Heart right ventricle (tissue), 16 donors: ENCODE measurements at places on chromosomes 3 and 15. TPM values are rescaled to one million over a fixed set of nuclear protein-coding genes. Genes with fewer than 3 reads are reported as not detected.

Gene LDHAL6B
- total RNA-seq, result not detected

- no peak overlapping the region for H3K4me3 ChIP-seq
- H3K27ac ChIP-seq, result no peak overlapping the region
- no peaks in the 10 kb centered on the region for H3K27me3 ChIP-seq
- H3K36me3 ChIP-seq, result no peaks in the 10 kb centered on the region
- no peak for DNase-seq
These were observed 98.6 kb upstream of the KLF13 start for GRCh38 chr15:31228011-31228484.

Gene PLCL2
- 59.0 TPM for total RNA-seq

Gene SLCO2A1
- total RNA-seq, result 7.8 TPM

Gene UROC1
- not detected for total RNA-seq

GRCh38 chr3:23981136-23981535 lies 36.0 kb downstream of the NR1D2 start:
- no peak overlapping the region for H3K4me3 ChIP-seq
- H3K4me1 ChIP-seq, result peaks cover 15% of the 10 kb centered on the region
- peak; percentile 23 for DNase-seq
- no peak overlapping the region for H3K27ac ChIP-seq
- H3K27me3 ChIP-seq, result no peaks in the 10 kb centered on the region

DNA sequence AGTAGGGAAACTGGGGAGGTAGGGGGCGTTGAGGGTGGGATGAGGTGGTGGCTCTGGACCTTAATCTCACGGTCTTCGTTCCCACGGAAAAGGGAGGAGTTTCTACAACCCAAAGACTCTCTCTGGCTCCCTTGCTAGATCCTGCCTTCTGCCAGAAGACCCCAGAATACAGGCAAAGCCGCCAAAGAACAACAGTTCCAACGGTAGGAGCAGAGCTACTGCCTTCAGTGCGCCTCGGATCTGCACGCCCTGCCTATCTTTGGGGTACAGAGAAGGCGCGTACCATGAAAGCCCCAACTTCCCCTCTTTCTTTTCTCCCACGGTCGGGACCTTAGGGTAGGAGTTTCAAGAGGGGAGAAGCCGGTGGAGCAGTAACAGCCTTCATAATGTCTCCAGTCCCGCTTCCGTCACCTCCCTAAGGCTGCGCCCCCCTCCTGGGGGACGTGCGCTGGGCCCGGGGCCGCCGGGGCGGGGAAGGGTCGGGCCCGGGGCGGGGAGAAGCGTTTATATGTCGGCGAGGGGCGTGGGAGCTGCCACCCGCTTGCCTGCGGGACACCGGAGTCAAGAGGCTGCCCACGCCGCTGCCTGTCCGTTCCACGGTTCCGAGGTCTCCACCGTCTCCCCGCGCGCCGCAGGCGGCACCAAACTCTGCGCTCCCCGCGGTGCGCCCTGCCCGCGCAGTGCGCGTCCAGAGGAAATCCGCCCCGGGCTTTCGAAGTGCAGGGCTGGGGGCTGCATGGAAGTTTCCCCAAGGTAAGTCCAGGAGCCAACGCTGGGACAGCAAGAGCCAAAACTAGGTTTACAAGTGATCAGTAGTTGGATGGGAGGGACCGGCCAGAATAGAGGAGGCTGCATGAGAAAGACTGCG lies at the start of gene COL6A6:
COL6A6 (plus strand) TSS at position 533 of the 868 bp plus-strand sequence. CDS start 43,188 bp downstream, outside the sequence.
- H3K4me1 ChIP-seq, result peaks cover 6% of the 10 kb centered on the region
- H3K27me3 ChIP-seq, result no peaks in the 10 kb centered on the region
- peak within 1 kb of the TSS; percentile 40 for H3K4me3 ChIP-seq
- no peak for DNase-seq

Gene LACTB
- total RNA-seq, result 27.2 TPM

Gene TNNC1
- 8,340 TPM for total RNA-seq

GRCh38 chr3:108359011-108359410 lies 62.7 kb downstream of the HHLA2 start:
- H3K36me3 ChIP-seq, result no peaks in the 10 kb centered on the region
- no peaks in the 10 kb centered on the region for H3K4me1 ChIP-seq
- no peak overlapping the region for H3K4me3 ChIP-seq
- DNase-seq, result no peak
- H3K27ac ChIP-seq, result no peak overlapping the region

Gene ACAN
- 0.08 TPM for total RNA-seq

DNA sequence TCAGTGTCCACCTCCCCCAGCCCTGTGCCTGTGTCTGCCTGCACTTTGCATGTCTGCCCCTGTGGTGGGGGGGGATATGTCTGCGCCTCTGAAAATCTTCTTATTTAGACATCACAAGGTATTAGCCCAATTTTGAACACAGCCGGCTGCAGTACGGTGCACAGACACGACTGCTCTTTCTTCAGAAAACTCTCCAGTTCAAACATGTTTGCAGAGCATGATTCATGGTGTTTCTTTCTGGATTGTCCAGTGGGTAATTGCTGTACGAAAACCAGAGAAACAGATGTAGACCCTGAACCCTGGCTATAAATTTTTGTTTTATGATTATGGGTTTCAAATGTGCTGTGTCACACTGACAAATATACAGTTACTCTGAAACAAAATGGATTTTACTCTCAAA lies 3.4 kb upstream of the RARB start:
- H3K36me3 ChIP-seq, result no peaks in the 10 kb centered on the region
- H3K4me1 ChIP-seq, result peaks cover 5% of the 10 kb centered on the region
- no peak overlapping the region for H3K27ac ChIP-seq
- no peaks in the 10 kb centered on the region for H3K27me3 ChIP-seq
- no peak overlapping the region for H3K4me3 ChIP-seq

DNA sequence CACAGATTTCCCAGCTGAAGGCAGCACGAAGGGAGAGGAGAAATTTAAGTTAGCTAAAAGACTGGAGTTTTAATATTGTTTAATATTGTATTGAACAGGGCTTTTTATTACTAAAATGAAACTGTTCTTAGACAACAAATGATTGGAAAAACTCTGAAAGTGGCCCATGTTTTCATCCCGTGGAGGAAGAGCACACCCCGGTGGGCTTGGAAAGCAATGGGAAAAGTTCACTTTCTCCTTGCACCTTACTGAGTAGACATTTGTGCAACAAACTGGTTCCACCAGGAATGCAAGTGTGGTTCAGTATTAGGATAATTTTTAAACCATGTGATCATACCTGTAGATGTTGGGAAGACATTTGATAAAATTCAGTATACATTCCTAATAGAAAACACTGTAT lies 8.2 kb upstream of the ESYT3 start:
- H3K36me3 ChIP-seq, result no peaks in the 10 kb centered on the region
- DNase-seq, result no peak
- no peak overlapping the region for H3K4me3 ChIP-seq
- peaks cover 2% of the 10 kb centered on the region for H3K27me3 ChIP-seq
- no peak overlapping the region for H3K27ac ChIP-seq

DNA sequence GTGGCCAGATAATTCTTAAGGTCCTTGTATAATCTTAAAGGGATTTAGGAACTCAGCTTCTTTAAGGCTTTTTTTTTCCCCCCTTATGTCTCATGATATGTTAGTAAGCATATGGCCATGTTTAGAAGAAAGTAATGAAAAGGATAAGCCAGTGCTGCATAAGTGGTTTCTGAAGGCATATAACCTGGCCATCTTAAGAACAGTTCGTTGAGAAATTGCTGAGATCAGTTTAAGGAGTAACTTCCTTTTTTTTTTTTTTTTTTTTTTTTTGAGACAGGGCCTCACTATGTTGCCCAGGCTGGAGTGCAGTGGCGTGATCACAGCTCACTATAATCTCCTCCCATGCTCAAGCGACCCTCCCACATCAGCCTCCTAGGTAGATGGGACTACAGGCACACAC lies 51.7 kb downstream of the UBE2E2 start:
- H3K27ac ChIP-seq, result no peak overlapping the region
- no peak for DNase-seq
- no peak overlapping the region for H3K4me3 ChIP-seq
- no peaks in the 10 kb centered on the region for H3K36me3 ChIP-seq
- no peaks in the 10 kb centered on the region for H3K4me1 ChIP-seq

- DNase-seq, result no peak
- no peaks in the 10 kb centered on the region for H3K27me3 ChIP-seq
- no peaks in the 10 kb centered on the region for H3K4me1 ChIP-seq
- H3K36me3 ChIP-seq, result no peaks in the 10 kb centered on the region
These were observed 504.9 kb upstream of the SEMA6D start for GRCh38 chr15:47212222-47213010.

Gene AQP9
- total RNA-seq, result 3.2 TPM

Gene PSMD2
- 230 TPM for total RNA-seq

Gene DUOXA1
- total RNA-seq, result 0.35 TPM

- H3K4me3 ChIP-seq, result no peak overlapping the region
- no peaks in the 10 kb centered on the region for H3K27me3 ChIP-seq
- DNase-seq, result no peak
- H3K27ac ChIP-seq, result peak overlapping the region; percentile 55
These were observed 14.4 kb downstream of the DAG1 start for GRCh38 chr3:49484471-49484870.

DNA sequence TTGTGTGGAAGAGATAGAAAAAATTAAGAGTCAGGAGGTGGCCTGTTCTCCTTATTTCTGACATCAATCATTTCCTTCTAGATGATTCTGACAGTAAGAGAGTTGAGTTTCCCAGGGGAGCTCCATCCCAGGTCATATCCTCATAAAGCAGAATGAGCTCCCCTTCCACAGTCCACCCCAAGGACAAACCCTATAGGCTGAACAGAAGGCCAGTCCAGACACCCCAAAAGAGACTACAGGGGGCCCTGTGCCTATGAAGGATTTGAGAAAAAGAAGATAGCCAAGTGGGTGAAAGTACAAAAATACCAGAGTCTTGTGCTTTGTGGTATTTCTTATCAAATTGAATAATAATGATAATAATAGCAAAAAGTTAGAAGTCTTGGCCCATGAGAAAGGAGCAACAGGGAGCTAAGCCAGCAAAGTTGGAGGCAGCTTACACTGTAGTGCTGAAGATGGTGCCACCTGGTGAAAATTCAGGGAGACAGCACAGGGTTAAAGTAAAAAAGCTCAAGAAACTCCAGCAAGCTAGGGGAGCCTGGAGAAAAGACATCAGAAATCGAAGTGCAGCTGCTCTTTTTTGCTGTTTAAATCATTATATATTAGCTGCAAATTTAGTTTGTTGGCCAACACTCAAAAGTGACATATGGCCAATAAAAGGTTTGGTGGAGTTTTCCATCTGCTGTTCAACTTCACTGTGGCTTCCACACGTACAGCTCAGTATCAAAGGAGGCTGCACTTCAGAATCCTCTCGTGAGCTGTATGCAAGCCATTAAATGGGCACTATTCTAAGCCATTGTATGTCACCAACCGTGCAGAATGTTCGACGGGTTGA lies 35.8 kb upstream of the SLC24A5 start:
- no peak overlapping the region for H3K27ac ChIP-seq
- H3K4me3 ChIP-seq, result no peak overlapping the region
- no peaks in the 10 kb centered on the region for H3K36me3 ChIP-seq
- no peak for DNase-seq
- no peaks in the 10 kb centered on the region for H3K4me1 ChIP-seq

DNA sequence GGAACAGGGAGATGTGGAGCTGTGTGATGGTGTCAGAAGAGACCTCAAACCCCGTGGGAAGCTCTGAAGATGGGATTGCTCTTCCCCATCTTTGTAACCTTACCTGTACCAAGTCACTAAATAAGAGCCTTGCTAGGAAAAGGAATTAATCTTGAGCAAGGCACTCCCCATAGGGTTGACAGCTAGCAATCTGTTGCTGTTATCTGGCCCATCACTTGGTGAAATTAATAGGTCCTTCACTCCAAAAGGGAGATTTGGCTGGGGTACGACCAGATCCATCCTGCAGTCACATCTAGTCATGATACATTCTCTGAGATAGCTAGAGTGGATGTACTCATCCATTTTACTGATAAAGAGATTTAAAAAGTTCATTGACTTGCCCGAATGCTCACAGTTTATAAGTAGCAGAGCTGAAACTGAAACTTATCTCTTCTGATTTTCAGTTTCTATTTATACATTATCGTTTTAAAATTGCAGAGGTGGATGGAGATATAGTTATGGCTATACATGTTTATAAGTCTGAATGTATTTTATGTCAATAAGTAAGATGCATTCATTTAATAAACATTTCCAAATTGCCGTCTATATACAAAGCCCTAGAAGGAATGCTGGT lies 299.1 kb upstream of the MCTP2 start:
- no peaks in the 10 kb centered on the region for H3K27me3 ChIP-seq
- no peak overlapping the region for H3K4me3 ChIP-seq
- no peaks in the 10 kb centered on the region for H3K4me1 ChIP-seq
- DNase-seq, result no peak
- no peak overlapping the region for H3K27ac ChIP-seq
- no peaks in the 10 kb centered on the region for H3K36me3 ChIP-seq

DNA sequence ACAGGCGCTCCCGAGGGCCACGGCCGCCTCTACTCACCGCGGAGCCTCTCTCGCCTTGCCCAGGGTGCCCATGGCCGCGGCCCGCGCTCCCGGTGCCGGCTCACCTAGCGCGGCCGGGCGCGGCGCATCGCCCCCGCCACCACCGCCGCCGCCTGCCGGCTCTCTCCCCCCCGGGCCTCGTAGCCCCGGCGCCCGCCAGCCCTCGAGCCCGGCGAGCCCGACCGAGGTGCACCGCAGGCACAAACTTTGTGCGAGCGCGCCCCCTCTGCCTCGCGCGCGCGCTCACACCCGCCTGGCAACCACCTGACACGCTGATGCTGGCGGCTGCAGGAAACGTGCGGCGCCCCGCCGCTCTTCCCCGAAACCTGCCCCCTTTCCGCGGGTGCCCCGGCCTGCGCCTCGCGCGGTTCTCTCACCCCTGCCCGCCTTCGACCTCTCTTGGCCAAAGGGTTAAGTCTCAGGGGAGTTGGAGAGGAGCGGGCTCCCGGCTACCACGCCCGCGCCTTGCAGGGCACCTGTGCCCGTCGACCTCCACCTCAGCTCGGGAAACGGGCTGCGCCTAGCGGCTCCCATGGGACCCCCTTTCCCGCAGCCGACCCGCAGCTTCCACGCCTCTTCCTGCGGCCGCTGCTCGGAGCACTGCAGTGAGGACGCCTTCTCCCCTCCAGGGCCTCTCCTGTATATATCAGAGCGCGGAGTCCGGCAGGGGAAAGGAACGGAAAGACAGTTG lies at the start of gene RASGRP1:
RASGRP1 (minus strand) TSS at position 258 of the 730 bp plus-strand sequence; CDS start at position 72, 186 bp downstream.
- peak within 1 kb of the TSS; percentile 57 for H3K4me3 ChIP-seq
- DNase-seq, result peak; percentile 24
- H3K27ac ChIP-seq, result peak within 1 kb of the TSS; percentile 90
- H3K27me3 ChIP-seq, result peaks cover 10% of the 10 kb centered on the region

Gene STRIT1
- total RNA-seq, result not detected

DNA sequence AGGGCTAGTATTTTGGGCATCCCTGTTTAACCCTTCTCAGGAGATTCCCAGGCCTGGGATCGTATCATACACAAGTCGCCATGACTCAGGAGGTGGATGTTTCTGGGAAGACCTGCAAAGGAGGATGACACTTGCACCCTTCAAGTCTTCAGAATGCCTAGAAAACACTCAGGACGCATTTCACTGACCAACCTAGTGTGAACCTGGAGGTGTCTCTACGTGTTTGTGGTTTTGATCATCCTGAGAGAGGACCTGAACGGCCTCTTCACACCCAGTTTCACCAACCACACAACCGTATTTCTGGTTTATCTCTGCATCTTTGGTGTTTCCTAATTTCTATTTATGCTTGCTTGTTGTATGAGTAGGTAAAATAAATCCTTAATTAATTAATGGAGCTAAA lies 2.8 kb upstream of the CLDND1 start:
- H3K4me1 ChIP-seq, result peaks cover 19% of the 10 kb centered on the region
- H3K27ac ChIP-seq, result no peak overlapping the region
- no peak overlapping the region for H3K4me3 ChIP-seq
- no peak for DNase-seq
- H3K36me3 ChIP-seq, result peaks cover 7% of the 10 kb centered on the region

Gene RTP1
- not detected for total RNA-seq

Gene NR2E3
- 0.15 TPM for total RNA-seq
